ENCODE measurements at places on chromosomes 7 and 10.

DNA sequence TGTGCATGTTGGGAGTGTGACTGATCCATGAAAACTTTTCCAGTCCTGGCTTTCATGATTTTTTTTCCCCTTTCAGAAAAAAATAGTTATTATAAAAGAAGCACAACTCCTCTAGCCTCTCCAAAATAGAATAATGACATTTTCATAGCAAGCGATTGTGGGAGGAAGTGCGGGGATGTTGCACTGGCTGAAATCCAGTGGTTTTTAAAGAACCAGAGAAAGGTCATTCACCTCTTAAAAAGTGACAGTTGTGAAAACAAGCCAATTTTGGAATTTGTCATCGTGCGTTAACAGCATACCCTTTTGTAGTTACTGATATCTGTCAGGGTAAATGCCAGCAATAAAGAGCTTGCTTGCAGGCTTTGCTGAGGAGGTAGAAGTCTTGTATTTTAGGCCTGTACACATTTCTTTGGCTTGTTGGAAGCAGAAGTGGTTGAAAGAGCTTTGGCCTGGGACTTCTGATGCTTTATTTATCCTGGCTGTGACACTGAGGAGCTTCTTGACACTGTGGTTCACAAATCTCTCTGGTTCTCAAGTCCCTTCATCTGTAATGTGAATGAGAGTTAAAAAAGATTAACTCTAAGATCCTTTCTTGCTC, 545.9 kb downstream of the REEP3 start:
- no peak for DNase-seq

- DNase-seq, result peak; percentile 3
Observed at GRCh38 chr10:71064413-71065118, 147.8 kb upstream of the UNC5B start.

GRCh38 chr7:81114633-81115032, 195.8 kb upstream of the SEMA3C start:
- no peak for DNase-seq

DNA sequence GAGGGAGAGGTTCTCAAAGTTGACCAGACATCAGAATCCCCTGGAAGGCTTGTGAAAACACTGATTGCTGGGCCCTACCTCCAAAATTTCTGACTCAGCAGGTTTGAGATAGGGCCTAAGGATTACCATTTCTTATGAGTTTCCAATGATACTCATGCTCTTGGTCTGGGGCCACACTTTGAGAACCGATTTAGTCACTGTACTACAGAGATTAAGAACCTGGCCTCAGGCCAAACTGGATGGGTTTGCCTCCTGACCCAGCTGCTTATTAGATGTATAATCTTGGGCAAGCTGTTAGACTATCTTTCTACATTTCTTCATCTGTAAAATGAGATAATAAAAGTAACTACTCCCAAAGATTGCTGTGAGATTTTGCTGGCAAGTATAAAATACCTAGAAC, 77.1 kb upstream of the SCIN start:
- DNase-seq, result peak; percentile 24

GRCh38 chr7:120307991-120308545, 35.1 kb downstream of the KCND2 start:
- no peak for DNase-seq

DNA sequence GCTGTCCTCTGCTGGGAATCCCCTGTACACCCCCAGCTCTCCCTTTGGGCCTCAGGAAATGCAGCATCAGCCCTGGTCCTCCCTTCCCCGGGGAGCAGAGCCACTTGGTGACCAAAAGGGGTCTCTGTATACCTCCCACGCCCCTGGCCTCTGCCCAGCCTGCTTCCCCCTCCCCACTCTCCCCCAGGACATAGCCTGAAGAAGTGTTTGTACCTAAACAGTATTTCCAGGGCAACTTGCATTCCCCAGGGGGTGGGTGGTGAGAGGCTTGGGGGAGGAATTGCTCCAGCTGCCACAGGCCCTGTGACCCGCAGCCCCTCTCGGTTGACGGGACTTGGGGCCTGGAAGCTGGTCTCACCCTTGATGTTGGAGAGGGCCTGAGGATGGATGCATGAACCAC, 39.3 kb downstream of the TMEM270 start:
- no peak for DNase-seq

- DNase-seq, result peak; percentile 79
Observed at GRCh38 chr7:134701272-134701671, 54.6 kb downstream of the BPGM start.

GRCh38 chr10:52740913-52741675, 31.5 kb downstream of the MBL2 start:
- peak; percentile 57 for DNase-seq

GRCh38 chr7:151277631-151278030, 29.1 kb upstream of the SMARCD3 start:
- no peak for DNase-seq

DNA sequence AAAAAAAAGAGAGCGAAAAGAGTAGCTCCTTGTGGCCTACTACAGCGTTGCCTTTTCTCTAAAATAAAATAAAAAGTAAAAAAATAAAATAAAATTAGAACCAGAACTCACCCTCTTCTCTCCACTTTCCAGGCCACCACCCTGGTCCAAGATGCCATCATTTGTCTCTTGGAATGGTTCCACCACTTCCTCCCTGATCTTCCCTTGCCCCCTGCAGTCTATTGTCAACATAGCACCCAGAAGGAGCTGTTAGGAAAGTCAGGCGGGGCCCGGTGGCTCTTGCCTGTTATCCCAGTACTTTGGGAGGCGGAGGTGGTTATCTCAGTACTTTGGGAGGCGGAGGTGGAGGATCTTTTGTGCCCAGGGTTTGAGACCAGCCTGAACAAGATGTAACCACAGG, 7.6 kb upstream of the GRID2IP start:
- peak; percentile 55 for DNase-seq

DNA sequence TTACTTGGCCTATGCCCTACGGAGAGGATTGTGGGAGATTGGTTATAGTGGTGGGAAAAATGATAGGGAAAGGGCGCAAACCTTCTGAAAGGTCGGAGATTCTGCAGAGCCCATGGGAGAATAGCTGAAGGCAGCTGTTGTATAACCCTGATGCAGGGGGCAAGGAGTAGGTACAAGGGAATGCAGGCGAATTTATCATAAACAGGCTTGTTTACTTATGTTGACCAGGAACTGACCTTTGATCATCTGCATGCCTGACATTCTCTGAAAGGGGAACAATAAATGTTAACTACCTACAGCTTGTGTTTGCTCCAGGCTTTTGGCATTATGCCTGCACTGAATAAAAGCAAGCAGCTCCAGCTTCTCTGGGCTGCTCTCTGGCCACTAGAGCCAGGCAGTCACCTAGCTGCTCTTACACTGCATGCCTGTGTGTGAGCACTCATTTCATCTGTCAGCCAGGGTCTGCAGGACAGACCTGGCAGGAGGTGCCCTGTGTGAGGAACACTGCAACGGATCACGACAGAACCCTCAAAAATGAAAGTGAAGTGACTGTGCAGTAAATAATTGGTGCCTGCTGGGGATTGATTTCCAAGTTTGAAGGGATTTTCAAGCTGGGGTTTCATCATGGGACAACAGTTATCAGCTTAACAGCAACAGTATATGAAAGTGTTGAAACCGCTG, 31.1 kb upstream of the ABCA13 start:
- peak; percentile 74 for DNase-seq

- DNase-seq, result no peak
Observed at GRCh38 chr7:47932466-47933037, 15.7 kb downstream of the PKD1L1 start.

DNA sequence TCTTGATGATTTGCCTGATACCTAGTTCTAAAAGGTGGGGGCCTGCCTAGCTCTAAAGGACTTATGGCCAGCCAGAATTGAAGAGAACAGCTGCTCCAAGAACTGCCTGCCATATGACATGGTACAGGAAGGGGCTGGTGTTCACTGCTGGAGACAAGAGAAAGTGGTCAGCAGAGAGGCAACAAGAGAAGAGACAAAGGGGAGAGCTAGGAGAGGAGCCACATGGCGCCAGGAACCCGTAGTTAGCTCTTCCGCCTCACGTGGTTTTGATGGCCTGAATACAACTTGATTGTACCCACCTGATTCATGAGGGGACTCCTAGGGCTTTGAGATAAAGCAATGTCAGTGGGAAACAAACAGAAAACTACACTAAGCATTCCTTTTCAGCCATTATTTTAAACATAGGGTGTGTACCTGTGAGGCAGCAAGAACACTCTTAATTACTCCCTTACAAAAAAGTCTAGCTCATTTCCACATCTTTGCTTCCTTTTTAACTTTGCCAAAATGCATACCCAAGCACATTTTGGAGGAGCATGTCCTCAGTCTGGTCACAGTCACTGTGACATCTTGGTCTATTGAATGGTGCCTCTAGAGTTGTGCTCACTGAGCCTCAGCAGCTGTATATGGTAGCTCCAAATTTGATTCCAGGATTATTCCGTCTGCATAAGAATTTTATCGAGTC, 71.6 kb downstream of the CCDC71L start:
- no peak for DNase-seq

GRCh38 chr7:14115701-14116100, 126.2 kb upstream of the ETV1 start:
- peak; percentile 22 for DNase-seq

- DNase-seq, result no peak
Observed at GRCh38 chr10:2543142-2543886, 524.0 kb upstream of the PFKP start.

DNA sequence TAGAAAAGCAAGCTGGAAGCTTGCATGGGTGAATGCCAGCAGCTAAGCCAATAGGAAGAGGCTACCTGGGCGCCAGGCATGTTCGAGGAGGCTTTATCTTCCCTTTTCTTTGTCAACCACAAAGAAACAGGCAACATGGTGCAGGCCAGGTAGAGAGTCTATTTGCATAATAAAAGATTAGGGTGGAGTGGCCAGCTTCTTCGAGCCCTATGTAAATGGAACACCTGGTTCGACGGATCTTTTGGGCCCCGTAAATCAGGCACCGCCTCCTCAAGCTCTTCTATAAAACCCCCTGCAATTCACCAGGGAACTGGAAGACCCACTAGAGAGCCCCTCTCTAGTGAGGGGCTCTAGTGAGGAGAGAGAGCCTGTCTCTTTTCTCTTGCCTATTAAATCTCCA, 1106.2 kb upstream of the CELF2 start:
- no peak for DNase-seq

DNA sequence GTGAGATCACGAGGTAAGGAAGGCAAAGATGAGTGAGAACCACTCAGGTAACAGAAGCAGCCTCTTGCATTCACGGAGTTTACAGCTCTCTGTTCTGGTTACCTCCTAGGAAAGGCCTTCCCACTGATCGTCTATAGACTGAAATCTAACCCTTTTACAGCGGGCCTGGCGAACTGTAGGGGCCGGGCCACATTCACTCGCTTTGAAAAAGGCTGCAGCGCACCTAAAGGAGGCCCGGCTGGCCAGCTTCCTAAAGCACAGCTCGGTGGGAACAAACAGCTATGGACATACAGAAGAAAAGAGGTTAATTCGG, 565 bp downstream of the ATP5MK start:
- peak; percentile 39 for DNase-seq

DNA sequence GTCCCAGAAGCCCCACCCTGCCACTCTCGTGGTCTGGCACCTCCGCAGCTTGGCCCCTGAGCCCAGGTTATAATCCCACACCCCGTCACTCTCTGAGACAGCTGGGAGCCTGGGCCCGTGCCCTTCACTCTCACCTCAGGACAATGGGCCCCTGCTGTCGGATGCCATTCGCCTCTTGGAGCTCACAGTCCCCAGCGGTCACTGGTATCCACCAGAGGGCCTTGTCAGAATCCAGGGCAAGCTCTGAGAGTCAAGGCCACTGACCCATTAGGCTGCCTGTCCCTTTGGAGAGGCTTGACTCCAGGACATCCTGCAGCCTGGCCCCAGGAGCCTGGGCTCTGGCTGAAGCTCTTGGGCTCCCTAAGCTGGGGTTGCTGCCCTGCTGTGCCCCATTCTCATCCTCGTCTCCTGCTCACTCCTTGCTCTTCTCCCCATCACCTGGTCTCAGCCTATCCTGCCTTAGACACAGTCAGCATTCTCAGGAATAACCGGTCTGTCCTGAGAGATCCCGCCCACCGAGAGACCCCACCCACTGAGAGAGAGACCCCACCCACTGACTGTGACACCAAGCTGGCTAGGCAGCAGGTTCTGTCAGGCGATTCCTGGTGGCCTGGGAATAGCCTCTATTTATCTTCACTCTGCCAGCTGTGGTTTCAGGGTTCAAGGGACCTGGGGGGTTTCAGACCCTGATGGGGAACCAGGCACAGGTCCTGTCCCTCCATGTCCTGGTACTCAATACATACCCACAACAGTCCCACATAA, 27.7 kb downstream of the CPXM2 start:
- no peak for DNase-seq

DNA sequence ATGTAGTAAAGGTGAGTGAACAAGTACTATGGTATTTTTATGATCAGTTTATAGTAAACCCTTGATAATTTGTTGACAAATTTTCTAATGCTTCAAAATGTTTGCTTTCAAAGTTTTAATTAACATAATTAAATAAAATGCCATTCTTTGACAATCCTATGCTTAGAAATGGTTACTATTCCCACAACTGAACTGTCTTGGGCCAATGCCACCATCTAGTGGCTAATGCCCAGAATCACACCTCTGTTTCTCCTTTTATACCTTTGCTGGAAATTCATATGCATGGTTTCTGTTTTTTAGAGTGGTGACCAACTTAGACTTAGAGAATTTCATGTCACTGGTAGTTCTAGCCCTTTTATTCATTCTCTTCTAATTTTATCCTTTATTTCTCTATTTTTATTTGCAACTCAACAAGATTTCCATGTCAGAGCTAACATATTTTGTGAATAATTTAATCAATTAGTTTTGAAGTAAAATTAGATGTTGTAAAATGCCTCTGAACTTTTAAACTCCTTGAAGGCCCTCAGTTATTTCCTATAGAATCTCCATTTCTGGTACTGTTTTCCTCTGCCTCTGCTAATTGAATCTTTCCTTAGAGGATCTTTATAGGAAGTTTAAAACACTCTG, 31.1 kb downstream of the PCGF5 start:
- peak; percentile 74 for DNase-seq

DNA sequence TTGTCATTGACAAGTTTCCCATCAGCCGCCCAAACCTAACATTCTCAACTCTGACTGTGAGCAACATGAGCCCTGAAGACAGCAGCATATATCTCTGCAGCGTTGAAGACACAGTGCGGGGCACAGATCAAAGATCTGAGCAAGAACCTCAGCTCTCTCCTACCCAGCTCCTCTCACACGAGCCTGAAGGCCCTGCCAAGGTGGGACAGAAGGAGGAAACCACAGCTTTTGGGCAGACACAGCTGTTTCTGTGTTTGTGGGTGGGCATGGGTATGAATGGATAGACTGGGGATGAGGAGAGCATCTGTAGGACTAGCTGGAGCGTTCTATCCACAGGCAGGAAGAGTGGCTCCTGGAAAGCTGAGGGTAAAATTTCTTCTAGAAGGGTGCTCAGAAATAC, 8.5 kb upstream of the PRSS1 start:
- DNase-seq, result no peak
